DMS79 treated with DMSO at 0.1 percent for 48 hours (cell line): ENCODE measurements at places on chromosomes 2 and 18.

GRCh38 chr2:1618191-1618961, 125.9 kb downstream of the PXDN start:
- no peak for DNase-seq

GRCh38 chr2:163135256-163135655, 296.7 kb upstream of the KCNH7 start:
- no peak for DNase-seq

- DNase-seq = no peak
Measured at GRCh38 chr2:218570850-218571249, 2.2 kb downstream of the CNOT9 start.

GRCh38 chr2:144426981-144427479, 92.9 kb downstream of the ZEB2 start:
- no peak for DNase-seq

DNA sequence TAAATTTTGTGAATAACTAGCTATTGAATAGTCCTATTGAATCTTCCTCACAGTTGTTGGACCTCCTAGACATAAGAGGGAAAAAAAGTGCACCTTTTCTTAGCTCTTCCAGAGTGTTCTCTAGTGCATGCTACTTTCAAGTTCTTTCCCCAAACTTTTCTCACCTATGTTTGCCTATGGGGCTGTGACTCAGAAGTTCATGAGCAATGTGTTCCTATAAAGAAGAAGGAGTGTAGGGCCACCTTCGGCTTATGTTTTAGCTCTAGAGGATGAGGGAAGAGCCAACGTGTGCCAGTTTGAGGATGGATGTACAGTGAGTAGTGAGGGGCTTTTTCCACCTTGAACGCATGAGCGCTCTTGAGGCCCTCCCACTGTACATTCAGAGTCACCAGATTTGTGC, 27.0 kb upstream of the HNMT start:
- DNase-seq = no peak

DNA sequence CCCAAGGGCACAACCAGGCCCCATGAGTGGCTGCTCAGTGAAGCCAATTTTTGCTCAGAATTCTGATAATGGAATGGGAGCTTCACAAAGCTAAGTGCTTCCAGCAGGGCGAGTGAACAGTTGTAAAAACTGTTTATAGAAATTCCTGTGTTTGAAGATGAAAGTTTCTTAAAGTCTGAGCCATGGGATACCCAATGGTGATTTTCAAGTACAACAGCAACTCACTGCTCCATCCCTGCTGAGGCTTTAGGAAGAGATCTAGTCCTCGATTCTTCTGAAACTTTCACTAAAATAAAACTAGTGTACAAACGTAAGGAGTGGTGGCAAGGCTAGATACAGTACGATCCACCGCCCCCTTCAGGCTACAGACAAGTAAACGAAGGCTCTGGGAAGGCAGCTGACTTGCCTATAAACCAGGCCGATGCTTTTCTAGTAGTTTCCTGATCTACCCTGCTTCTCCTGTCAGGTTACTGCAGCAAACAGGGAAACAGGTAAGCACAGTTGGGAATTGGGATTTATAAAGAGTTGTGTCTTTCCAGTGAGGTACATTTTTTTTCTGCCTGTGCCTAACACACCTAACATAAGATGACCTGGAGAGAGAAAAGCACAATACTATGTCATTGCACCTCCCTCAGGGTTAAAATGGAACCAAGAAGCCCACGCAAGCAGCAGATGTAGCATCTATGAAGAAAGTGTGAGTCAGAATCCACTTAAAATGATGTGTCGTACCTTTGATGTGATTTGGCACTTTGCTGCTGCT, 108.7 kb downstream of the UXS1 start:
- no peak for DNase-seq

DNA sequence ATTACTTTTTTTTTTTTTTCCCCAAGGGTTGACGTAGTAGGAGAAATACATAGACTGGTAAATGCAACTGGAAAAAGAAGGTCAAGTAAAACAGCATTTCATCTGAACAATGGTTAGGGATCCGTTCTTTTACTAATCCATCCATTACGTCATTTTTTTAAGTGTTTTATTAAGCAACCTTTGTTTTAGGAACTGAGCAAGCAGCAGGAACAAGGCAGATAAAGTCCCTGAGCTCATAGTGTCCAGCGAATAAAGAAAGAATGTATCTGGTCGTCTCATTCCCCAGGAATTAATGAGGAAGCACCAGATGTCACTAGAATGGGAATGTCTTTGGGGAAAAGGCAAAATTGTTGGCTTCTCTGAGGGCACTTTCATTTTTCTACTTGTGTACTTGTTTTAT, 842.4 kb downstream of the TDRD15 start:
- DNase-seq = no peak

DNA sequence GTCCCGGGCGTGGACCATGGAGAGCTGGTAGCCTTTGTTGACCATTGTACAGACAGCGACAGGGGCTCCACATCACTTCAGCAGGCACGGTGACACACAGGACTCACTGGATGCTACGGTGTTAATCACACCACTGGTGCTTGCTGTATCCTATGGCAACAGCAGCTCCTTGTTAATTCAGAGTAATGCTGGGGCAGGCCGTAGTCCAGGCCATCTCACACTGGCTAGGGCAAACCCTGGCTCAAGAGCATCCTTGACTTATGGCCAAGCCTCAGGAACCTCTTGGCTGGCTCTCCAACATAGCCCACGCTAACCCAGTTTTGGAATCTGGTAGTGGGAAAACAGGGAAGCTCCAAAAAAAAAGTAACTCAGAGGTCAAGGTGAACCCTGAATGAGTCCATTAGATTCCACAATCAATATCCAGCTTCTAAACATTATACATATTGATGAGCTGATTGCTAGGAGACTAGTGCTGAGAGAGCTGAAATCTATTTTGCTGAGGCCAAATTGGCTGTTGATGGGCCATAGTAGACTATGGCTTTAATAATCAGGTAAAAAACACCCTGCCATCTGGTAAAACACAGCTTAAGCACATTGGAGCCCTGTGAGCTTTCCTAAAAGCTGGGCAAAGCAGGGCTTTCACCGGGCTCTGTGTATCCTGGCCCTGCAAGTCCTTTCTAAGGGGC, 253.6 kb downstream of the PRKCE start:
- peak; percentile 30 for DNase-seq

GRCh38 chr18:55845221-55845620, 257.2 kb upstream of the TCF4 start:
- no peak for DNase-seq
